Upper lobe of left lung (tissue), 6 donors: ENCODE measurements at places on chromosomes 1 and 21.

DNA sequence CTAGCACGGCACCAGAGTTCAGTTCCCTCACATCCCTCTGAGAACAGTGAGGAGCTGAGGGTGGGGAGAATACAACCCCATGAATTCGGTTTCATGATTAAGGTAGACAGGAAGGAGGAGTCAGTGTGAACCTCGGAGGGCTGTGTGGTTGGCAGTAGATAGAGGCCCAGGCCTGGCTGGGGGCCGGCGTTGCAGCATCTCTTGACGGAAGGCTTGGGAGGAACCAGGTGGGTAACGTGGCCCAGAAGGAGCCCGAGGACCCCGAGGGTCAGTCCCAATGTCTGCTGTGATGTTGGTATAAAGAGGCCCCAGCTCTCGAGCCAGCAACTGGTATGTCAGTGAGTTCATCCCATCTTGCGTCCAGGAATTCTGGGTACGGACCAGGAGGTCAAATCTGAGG, 5.5 kb downstream of the PPOX start:
- H3K4me3 ChIP-seq, result no peak overlapping the region
- peaks cover 68% of the 10 kb centered on the region for H3K36me3 ChIP-seq
- DNase-seq, result no peak
- H3K27ac ChIP-seq, result peak overlapping the region; percentile 52

DNA sequence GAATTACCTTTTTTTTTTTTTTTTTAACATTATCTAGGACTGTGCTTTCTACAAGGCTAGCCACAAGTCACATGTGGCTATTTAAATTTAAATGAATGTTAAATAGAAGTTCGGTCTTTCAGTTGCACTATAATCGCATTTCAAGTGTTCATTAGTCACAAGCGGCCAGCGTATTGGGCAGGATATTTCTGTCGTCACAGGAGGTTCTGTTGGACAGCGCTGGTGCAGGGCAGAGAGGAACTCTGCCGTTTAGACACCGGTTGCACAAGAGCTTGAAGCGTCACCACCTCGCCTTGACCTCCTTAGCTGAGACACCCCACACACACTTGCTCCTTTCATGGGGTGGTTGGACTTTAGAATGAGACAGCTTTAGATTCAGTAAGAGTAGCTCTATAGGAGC, 64.1 kb downstream of the BACE2 start:
- H3K27me3 ChIP-seq, result no peaks in the 10 kb centered on the region
- no peaks in the 10 kb centered on the region for H3K4me1 ChIP-seq
- no peak overlapping the region for H3K4me3 ChIP-seq
- H3K27ac ChIP-seq, result no peak overlapping the region
- H3K36me3 ChIP-seq, result no peaks in the 10 kb centered on the region
- no peak for DNase-seq

DNA sequence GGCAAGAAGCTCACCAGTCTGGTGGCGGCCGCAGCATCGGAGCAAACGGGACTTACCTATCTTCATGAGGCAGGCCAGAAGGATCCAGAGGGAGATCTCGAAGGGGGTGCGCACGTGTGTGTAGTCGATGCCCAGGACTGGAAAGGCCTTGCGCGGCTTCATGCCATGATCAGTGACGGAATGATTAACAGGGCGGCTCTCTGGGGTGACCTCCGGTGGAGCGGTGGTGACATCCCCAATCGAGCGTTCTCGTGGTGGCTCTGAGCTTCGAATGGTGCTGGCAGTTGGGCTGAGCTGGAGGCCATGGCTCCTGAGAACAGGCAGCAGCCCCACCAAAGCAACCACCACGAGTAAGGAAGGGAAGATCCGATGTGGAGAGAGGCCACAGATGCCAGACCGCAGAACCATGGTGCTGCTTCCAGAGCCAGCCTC, 982 bp downstream of the SLC9A1 start:
- H3K4me1 ChIP-seq, result peaks cover 36% of the 10 kb centered on the region
- H3K4me3 ChIP-seq, result peak overlapping the region; percentile 65
- H3K27ac ChIP-seq, result peak overlapping the region; percentile 91
- H3K27me3 ChIP-seq, result no peaks in the 10 kb centered on the region

DNA sequence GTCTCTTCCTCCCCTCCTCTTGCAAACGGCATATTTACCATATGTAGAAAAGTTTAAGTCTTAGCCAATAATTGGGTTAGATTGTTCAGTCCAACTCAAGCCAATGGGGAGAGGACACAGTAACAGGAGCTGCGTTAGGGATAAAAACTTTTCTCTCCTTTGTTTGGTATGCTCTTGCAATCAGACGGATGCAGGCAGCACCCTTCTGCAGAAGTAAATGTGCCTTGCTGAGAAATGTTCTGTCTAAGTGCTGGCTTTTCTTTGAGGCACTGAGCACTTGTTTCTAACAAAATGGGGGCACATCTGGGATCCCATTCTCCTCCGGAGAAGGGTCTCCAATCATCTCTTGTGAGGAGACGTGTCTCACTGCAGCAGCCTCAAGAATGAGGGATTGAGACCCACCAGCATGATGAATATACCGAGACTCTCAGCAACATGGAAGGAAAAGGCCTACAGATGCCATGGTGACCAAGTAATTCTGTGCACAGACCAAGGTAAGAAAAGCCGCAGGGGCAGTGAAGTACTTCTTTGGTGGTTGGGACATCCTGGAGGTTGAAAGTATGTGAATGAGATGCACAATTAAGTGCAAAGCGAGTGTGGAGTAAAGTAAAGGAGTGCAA, 20.7 kb upstream of the GNG4 start:
- no peak overlapping the region for H3K4me3 ChIP-seq
- peaks cover 37% of the 10 kb centered on the region for H3K36me3 ChIP-seq

DNA sequence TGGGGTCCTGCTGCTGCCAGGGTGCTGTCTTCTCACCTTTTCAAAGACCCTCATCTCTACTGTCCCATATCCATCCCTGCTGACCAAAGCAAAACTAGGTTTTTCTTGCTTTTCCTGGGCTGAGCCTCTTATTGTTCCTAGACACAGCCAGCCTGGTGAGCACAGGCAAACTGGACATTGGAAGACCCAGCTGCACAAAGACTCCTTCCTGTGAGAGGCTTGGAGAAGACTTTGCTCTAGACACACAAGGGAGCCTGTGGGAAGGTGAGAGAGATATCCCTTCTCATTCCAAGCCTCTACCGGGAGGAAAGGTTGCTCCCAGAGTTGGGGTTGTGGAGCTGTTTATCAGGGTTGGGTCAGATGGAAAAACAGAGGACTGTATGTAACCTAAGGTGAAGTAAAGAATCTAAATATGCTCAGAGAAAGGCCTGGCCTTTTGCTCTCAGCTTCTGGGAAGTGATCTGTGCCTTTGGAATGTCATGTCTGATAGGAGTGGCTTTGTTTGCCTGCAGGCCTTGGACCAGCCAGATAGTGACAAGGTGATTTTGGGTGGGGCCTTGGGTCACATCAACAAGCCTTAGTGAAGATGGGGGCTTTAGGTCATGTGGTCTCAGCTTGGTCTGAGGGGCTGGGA, 87.6 kb upstream of the RUNX1 start:
- no peak for DNase-seq
- H3K4me1 ChIP-seq, result no peaks in the 10 kb centered on the region
- no peak overlapping the region for H3K4me3 ChIP-seq
- no peaks in the 10 kb centered on the region for H3K27me3 ChIP-seq
- no peak overlapping the region for H3K27ac ChIP-seq
- no peaks in the 10 kb centered on the region for H3K36me3 ChIP-seq

DNA sequence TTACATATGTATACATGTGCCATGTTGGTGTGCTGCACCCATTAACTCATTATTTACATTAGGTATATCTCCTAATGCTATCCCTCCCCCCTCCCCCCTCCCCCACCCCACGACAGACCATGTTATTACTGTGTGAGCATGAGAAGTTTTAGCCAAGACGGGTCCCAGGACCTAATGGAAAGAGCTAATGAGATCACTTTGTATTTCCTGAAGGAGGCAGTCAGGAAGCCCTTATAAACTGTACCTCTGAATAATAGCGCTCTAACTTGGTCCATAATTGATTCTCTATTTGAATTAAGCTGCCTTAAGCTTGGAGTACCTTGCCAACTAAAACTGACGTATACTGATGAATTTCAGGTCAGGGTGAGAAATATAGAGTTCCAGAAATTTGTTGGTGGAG, 4.1 kb upstream of the NEGR1 start:
- no peaks in the 10 kb centered on the region for H3K27me3 ChIP-seq
- DNase-seq, result no peak
- no peak overlapping the region for H3K4me3 ChIP-seq

GRCh38 chr1:231694075-231694431, 67.5 kb downstream of the DISC1 start:
- H3K4me3 ChIP-seq, result no peak overlapping the region
- no peaks in the 10 kb centered on the region for H3K4me1 ChIP-seq
- DNase-seq, result no peak
- H3K36me3 ChIP-seq, result no peaks in the 10 kb centered on the region

DNA sequence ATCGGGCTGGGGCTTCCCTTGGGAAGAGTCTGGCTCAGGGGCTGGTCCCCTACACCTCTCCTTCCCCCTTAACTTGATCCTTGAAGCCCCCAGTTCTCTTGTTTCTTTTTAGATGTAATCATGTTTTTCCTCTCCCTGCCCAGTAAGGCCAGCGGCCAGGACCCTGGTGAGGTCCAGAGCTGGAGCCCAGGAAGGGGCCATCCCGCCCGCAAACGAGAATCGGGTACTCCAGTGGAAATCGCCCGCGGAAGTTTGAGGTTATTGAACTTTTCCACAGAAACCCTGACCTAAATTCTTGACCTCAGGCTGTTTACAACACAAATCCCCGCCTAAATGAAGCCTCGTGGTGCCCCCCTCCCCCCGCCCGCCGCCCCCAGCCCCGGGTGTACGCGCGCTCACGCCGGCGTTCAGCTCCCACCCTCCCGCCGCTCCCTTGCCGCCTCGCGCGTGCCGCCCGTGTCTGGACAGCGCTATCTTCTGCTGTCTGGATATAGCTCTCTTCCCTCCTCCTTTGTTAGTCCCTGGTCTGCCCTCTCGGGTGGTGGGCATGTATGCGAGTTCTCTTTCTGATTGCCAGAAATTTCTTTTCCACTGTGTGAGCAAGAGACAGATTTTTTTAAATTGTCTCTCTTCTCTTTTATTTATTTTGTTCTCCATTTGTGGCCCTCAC, 165.9 kb upstream of the CACNA1E start:
- H3K36me3 ChIP-seq, result no peaks in the 10 kb centered on the region
- H3K27ac ChIP-seq, result no peak overlapping the region
- no peaks in the 10 kb centered on the region for H3K4me1 ChIP-seq
- DNase-seq, result no peak
- peaks cover 6% of the 10 kb centered on the region for H3K27me3 ChIP-seq
- no peak overlapping the region for H3K4me3 ChIP-seq

- peaks cover 6% of the 10 kb centered on the region for H3K4me1 ChIP-seq
- no peaks in the 10 kb centered on the region for H3K27me3 ChIP-seq
- no peaks in the 10 kb centered on the region for H3K36me3 ChIP-seq
- H3K27ac ChIP-seq, result no peak overlapping the region
- H3K4me3 ChIP-seq, result no peak overlapping the region
Observed at GRCh38 chr1:175591083-175591743, 152.2 kb downstream of the TNR start.

GRCh38 chr1:212951126-212951946, 995 bp downstream of the VASH2 start:
- peak overlapping the region; percentile 58 for H3K4me3 ChIP-seq
- H3K27ac ChIP-seq, result no peak overlapping the region

DNA sequence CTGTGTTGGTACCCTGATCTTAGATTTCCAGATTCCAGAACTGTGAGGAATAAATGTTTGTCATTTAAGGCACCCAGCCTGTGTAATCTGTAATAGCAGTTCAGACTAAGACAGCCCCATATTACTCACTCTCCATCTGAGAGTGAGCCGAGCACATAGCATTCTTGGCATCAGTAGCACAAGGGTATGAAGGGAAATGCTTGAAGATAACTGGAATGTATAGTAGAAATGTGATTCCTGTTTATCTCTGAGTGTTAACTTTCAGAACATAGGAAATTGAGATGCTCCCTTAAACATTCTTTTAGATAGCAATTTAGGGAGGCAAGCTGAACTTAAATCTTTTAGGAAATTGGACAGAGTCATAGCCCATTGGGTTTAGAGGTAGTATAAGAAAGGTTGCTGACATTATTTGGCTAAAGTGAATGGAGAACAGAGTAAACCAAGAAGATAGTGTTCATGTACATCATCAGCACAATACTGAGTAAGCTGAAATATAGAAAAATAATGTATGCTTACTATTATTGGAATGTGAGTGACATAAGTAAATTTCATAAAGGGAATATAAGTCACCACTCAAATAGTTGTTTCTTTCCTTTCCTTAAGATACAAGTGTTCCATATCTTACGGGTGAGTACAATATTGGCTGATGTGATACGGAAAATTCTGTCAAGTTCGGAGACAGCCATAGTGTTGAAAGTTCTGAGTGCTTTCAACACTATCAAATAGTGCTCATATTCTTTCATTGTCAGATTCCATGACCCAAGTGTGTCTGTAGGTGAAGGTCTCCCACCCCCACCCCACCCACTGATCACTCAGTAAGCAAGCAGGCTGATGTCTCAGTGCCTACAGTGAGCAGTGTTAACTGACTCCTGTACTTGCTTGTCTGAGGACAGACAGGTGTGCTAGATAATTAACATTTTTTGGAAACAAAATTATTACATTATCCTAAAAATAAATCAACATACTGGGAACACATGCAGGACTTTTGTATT, 73.7 kb downstream of the LRRC8D start:
- H3K4me1 ChIP-seq, result no peaks in the 10 kb centered on the region
- H3K4me3 ChIP-seq, result no peak overlapping the region
- no peaks in the 10 kb centered on the region for H3K36me3 ChIP-seq
- no peak for DNase-seq
- H3K27me3 ChIP-seq, result no peaks in the 10 kb centered on the region

GRCh38 chr1:234601301-234602017, 8.5 kb downstream of the IRF2BP2 start:
- no peaks in the 10 kb centered on the region for H3K27me3 ChIP-seq
- no peak overlapping the region for H3K4me3 ChIP-seq
- DNase-seq, result no peak
- H3K4me1 ChIP-seq, result peaks cover 66% of the 10 kb centered on the region
- H3K27ac ChIP-seq, result peak overlapping the region; percentile 99
- peaks cover 12% of the 10 kb centered on the region for H3K36me3 ChIP-seq

DNA sequence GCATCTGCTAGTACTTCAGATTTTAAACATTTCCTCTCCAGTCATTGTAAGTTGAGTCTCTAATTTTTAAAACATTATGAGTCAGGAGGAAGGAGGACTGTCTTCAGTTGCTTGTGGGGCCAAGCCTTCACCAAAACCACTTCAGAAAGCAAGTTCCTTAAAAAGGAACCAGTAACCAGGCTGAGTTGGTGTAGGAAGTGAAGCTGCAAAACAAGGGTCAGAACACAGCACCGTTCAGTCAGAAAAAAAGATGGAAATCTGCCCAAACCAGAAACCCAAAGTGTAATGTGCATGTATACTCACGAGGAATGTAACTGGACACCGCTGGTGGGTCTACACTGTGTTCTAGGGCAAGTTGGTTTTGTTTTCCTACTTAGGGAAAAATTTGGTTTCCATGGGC, 402.1 kb downstream of the SETD4 start:
- H3K27me3 ChIP-seq, result no peaks in the 10 kb centered on the region
- H3K36me3 ChIP-seq, result no peaks in the 10 kb centered on the region
- no peak overlapping the region for H3K4me3 ChIP-seq
- no peak overlapping the region for H3K27ac ChIP-seq
- DNase-seq, result no peak

GRCh38 chr1:169426174-169426705, 1.0 kb downstream of the CCDC181 start:
- no peaks in the 10 kb centered on the region for H3K36me3 ChIP-seq
- H3K27ac ChIP-seq, result no peak overlapping the region
- DNase-seq, result no peak
- peak overlapping the region; percentile 39 for H3K4me3 ChIP-seq
- peaks cover 5% of the 10 kb centered on the region for H3K4me1 ChIP-seq

- H3K4me3 ChIP-seq, result no peak overlapping the region
- no peaks in the 10 kb centered on the region for H3K4me1 ChIP-seq
Observed at GRCh38 chr1:227897704-227898438, 49.9 kb downstream of the WNT9A start.

GRCh38 chr1:35047188-35047858, 15.6 kb upstream of the ZMYM6 start:
- no peak overlapping the region for H3K27ac ChIP-seq
- H3K27me3 ChIP-seq, result no peaks in the 10 kb centered on the region
- no peak overlapping the region for H3K4me3 ChIP-seq
- no peak for DNase-seq
